SJSA1 (cell line): ENCODE measurements at places on chromosomes 3 and 15.

DNA sequence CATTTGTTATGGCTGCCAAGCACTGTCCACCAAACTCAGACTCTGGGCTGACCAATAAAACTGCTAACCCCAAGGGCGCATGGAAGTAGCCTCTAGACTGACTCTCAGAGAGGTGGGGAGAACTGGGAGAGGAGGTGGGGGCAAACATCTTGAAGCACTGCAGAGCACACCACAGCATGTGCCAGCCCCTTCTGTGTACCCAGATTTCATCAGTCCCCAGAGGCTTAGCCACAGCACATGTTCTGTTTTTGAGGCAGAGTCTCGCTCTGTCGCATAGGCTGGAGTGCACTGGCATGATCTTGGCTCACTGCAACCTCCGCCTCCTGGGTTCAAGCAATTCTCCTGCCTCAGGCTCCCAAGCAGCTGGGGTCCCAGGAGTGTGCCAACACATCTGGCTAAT is 119.5 kb upstream of the SPATA12 start:
- DNase-seq: no peak

DNA sequence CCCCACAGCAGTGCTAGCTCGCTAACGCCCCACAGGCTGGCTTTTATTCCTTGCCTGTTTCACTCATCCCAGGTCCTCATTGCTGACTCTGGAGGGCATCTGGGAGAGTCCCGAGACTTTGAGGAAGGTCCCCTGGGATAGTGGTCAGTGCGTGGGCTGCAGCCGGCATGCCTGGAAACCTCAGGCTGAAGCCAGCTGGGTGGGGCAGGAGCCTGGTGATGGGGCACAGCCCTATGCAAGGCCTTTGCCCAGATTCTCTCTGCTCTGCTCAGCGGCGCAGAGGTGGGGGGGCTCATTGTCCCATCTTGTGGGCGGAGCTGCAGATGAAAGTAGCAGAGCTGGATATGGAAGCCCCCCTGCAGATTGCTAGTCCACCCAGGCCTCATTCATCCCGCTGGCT is 55.7 kb upstream of the SMAD6 start:
- DNase-seq: no peak

GRCh38 chr15:67185621-67186225 is 68.7 kb downstream of the AAGAB start:
- no peak for DNase-seq

GRCh38 chr15:78049691-78050440 is 27.6 kb downstream of the TBC1D2B start:
- peak; percentile 43 for DNase-seq

DNA sequence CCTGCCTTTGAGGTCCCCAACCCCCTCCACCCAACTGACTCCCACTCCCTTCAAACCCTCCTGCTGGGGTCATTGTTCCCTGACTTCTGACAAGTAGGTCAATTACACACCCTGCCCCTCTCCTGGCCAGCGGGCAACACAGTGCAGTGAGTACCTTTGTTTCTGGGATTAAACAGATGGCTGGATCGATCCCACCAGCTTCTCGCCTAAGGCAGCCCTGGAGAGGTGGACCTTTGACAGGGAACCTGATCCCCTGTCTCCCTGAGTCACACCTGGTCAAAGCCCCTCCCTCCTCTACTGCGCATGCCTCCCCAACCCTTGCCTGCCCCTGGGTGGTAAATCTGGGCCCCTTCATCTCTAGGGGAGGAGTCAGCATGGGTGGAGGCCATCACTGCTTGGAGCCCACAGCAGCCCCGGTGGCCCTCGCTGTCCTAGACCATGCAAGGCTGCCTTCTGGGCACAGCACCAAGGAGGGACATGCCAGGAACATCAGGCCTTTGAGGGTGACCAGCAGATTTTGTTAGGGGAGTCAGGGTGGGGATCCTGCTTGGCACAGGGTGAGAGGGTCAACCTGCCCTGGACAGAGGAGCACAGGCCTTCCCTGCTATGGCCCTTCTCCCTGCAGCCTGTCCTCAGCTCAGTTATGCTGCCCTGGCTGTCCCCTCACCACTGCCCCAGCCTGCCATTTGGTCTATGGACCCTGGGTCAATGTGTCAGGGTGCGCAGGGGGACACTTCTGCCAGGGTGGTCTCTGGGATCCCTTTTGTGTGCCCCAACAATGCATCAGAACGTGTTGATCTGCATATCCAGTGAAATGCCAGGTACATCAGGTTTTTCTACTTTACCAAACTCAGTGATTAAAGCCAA is 9.8 kb upstream of the PRR23E start:
- no peak for DNase-seq

DNA sequence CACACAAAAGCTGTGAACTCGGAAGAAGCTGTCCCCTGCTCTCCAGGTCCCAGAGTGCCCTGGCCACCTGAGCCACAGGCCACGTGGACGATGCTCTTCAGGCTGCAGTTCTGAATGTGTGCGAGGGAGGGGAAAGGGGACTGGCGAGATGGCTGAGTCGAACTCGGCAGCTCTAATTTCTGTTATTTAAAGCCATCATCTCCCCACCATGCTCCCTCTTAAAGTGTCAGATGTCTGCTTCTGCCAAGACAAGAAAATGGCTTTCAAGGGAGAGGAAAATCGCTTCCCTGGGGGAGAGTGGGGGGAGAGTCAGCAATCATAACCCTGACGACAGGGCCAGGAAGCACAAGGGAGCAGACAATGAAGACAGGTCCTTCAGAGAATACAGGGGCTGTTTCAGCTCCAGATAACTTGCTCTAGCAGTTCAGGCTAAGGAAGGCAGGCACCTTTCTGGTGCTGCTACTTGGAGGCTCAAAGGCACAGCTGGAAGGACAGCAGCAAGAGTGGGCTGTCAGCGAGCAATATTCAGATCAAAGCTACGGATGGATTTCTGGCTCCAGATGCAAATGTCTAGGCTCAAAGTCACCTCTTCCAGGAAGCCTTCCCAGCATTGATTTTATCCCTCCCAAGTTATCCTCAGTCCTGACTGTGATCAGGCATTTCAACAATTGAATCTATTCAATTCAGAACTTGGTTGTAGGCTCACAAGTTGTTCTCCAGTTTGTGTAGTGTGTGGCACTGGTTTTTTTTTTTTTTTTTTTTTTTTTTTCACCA is 15.5 kb upstream of the CCDC33 start:
- no peak for DNase-seq

GRCh38 chr15:78808550-78808949 is 2.7 kb downstream of the ADAMTS7 start:
- no peak for DNase-seq

DNA sequence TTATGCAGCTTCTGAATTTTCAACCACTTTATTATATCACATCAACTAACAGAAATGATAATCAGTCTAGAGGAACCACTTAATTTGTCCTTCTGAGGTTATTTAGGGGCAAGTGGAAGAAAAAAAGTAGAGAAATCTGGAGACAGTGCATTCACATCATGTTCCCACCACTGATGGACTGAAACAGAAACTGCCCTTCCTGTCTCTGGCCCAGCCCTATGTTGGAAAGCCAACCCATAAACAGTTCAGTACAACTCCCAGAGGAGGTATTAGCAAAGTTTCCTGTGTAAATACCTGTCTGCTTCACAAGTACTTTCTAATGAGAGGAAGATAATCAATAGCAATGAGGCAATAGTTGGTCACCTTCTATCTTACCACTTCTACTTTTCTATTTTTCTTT is 205.8 kb downstream of the SSR3 start:
- no peak for DNase-seq

- DNase-seq: no peak
These were observed 210.6 kb downstream of the PTPRG start for GRCh38 chr3:61771976-61772375.

DNA sequence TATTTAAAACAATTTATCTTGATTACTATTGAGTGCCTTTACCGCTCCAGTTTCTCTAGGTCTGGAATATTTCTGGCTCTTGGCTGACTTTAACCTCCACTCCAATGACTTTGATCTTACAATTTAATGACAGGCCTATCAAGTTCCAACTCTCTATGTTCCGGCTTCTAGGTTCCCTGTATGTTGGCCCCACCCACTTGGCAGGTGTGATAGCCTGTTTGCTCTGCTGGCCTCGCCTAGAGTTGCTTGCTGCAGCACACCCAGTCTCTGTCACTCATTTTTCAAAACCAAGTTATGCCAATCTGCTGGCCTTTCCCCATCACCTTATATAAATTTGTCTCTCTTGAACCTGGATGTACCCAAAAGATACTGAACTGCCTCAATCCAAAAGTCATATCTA is 428.0 kb downstream of the ROBO1 start:
- DNase-seq: no peak

- DNase-seq: no peak
These were observed 9.1 kb upstream of the ZBTB20 start for GRCh38 chr3:115156046-115156654.

DNA sequence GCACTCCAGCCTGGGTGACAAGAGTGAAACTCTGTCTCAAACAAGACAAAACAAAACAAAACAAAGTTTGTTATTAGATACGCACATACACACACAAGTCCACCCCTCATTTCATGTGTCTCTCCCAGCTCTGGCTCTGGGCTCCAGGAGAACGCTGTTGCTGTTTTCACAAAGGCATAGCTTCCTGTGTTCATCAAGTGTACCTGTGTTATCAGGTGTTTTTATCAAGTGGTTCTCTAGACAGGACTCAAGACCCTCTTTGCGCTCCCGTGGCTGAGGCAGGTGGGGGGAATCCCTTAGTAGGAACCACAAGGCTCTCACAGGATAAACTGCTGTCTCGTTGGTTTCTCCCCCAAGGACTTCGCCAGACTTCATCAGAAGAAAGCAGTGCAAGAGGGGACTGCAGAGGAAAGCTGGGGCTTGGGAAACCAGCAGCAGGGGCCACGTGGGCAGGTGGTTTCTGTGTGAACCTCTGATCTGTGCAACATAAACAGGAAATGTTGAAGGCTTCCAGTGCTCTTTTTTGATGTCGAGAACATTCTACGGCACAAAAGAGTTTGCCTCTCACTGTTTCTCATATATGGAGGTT is 6.9 kb upstream of the PPP1R2 start:
- DNase-seq: no peak

DNA sequence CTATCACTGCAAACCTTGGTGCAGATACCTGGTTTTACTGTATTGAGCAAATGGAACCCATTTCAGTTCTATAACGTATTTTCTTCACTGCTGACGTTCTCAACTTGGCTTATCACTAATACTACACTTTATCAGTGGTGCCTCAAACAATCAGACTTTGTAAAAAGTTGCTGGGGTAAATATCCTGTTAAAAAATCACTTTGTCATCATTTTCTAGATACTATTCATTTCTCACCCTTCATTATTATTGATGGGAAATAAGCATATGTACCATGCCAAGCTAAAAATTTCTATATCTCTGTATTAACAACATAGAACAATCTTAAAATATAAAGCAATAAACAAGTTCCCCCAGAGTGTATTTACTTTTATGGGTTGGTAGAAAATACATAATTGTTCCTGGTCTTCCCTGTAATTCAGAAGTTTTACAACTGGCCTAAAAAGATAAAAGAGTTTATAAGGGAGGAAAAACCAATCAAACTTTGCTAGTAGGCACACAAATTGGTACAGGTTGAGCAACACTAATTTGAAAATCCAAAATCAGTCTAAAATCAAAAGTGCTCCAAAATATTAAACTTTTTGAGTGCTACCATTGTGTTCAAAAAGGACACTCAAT is 33.2 kb downstream of the CIP2A start:
- DNase-seq: no peak

DNA sequence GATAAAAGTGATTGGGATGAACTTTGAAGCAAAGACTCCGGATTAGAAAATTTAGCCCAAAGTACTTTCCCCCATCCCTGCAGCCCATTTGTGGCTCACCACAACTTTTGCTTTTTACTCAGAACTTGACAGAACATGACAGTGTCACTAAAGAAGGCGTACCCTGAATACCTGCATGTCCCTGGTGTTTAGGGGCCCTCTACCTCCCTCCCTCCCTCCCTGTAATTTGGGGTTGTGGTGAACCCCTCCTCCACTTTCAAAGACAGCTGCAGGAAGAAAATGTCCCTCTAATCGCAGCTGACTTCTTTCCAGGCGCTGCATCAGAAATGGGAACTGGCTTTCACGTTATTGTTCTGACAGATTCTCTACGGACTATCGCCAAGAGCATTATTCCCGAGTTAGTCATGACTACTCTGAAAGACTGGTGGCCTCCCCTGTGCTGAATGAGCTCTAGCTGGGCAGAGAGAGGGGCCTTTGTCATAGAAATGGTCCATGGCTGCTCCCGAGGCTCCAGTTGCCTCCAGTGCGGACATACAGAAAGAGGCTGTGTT is 93.2 kb upstream of the ARHGEF3 start:
- DNase-seq: no peak

DNA sequence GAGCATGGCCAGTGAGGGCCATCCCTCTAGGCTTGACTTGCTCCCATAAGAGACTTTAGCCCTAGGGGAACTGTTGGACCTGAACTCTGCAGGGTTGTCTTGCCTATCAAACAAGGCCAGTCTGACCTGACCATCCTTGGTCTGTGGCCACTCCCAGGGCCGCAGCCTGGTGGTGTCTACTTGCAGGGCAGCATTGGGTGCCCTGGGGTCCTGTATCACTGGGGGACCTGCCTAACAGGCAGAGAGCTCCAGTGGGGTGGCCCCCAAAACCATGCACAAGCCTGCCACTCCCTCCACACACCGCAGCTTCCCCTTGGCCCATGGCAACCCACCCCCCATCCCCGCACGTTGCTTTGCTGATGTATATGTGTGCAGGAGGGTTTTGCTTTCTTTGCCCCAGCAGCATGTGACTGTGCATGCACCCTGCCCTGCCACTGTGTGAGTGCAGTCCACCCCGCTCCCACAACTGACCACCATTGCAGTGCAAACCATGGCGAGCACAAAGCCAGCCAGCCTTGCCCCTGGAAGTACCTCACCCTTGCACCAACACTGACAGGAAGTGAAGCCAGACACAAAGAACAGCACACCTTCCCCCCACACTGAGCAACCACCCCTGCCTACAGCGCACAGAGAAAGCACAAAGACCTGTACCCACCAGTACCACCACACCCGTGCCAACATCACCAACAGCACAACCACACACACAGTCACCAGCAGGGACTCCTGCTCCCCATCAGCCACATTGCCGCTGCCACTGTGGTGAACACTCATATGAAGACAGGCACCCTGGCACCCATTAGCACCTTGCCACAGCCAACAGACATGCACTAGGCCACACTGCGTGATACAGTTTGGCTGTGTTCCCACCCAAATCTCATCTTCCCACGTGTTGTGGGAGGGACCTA is 88.8 kb downstream of the SENP7 start:
- no peak for DNase-seq

DNA sequence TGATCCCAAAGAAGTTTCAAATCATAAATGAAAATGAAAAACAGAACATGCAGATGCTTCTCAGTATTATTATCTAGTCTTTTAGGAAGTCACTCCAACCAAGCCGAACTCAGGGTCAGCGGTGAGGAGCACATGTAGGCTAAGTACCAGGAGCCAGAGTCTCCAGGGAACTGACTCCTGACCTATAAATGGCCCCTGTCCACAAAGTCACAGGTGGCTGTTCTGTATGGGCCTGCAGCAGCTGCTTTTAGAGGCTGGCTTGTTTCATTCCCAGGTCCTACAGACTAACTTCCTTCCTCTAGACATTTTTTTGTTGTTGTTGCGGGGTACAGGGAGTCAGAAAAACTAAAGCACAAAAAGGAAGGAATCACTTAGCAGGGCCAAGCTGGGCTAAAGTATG is 54.6 kb downstream of the DAPK2 start:
- DNase-seq: no peak

- DNase-seq: no peak
These were observed 171.9 kb downstream of the CACNA2D3 start for GRCh38 chr3:54294214-54294613.

GRCh38 chr3:33658991-33659848 is 58.8 kb downstream of the CLASP2 start:
- DNase-seq: peak; percentile 68
